Karpas-422 (cell line): ENCODE measurements at places on chromosomes 7 and 10. TPM values are rescaled to one million over a fixed set of nuclear protein-coding genes. Genes with fewer than 3 reads are reported as not detected.
A peak's percentile ranks its signal among the peaks of the same experiment; 100 is the strongest.

DNA sequence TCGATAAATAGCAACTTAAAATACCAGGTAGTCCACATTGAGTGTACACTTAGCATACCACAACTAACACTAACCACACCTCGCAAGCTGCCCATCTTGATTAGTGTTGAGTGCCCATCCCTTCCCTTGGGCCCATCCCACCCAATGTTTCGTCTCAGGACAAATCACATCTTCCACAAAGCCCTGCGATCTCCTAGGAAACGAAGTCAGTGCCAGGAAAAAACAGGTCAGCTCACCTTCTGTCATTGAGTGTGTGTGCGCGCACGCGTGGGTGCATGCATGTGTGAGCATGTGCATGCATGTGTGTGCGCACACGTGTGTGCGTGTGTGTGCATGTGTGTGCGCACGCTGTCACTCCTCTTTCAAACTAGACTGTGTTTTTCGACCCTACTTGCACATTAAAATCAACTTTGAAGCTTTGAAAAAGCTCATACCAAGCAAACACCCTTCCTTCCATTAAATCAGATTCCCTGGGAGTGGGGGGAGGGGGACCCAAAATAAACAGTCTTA, 48.8 kb upstream of the OPALIN start:
- DNase-seq: no peak
- no peaks in the 10 kb centered on the region for H3K27me3 ChIP-seq
- H3K27ac ChIP-seq: no peak overlapping the region
- H3K4me1 ChIP-seq: no peaks in the 10 kb centered on the region
- H3K36me3 ChIP-seq: no peaks in the 10 kb centered on the region
- no peak overlapping the region for H3K4me3 ChIP-seq

DNA sequence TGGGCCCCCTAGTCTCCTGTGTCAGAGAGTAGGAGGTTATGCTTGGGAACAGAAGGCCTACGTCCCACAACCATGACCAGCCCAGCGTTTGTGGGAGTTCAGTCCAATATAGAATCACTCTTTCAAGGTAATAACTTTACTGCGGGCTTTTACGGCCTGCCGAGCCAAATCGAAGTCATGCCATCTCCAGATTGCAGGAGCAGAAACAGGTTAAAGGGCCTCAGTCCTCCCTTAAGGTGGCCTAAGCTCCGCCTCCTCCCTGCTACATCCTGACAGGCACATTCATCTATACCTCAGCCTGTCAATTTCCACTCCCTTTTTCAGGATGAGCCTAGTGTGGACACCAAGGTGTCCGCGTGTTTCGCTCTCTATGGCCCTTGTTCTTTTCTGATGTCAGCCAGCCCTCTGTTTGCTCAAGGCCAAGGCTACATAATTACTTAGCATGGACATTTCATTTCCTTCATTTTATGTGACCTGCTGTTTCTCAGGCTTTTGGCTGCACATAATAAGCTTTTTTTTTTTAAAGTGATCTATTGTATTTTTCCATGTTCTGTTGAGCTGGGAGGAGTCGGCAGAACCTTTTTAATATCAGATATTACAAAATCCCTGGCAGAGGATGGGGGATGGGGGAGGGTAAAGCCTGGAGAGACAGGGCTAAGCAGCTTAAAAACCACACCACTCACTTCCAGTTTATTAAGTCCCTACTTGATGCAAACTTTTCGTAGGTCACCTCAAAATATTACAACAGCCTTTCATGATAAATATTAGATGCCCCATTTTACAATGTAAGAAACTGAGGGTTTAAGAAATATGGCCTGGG, 84.6 kb downstream of the CACNB2 start:
- H3K27ac ChIP-seq: no peak overlapping the region
- H3K4me3 ChIP-seq: no peak overlapping the region
- H3K27me3 ChIP-seq: no peaks in the 10 kb centered on the region
- no peaks in the 10 kb centered on the region for H3K36me3 ChIP-seq

- H3K27me3 ChIP-seq: no peaks in the 10 kb centered on the region
- no peak overlapping the region for H3K27ac ChIP-seq
- no peak for DNase-seq
- no peak overlapping the region for H3K4me3 ChIP-seq
- peaks cover 12% of the 10 kb centered on the region for H3K36me3 ChIP-seq
- no peaks in the 10 kb centered on the region for H3K4me1 ChIP-seq
Observed at GRCh38 chr10:18527687-18528086, 123.7 kb downstream of the NSUN6 start.

- no peaks in the 10 kb centered on the region for H3K4me1 ChIP-seq
- H3K36me3 ChIP-seq: no peaks in the 10 kb centered on the region
- no peak for DNase-seq
- H3K4me3 ChIP-seq: no peak overlapping the region
Observed at GRCh38 chr10:21888959-21889358, 114.6 kb downstream of the DNAJC1 start.

Gene HECW1
- total RNA-seq: not detected in 2 replicates

Gene EBLN1
- not detected in 2 replicates for total RNA-seq

DNA sequence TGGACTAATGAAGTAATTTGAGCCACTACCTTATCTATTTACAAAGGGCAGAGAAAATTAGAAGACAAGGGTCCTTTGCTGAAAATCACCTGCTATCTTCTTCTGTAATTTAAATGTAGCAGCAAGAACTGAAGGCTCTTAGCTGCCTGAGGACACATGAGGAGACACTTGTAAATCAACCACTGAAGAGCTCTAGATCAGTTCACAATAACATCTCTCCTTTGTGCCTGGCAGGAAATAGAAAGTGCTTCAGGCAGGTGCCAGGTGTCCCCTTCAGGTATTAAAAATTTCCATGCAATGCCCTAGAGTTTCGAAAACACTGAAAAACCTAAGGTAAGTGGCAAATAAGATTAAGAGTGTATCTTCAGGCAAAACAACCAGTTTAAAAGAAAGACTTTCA, 474.6 kb downstream of the GRM8 start:
- no peak overlapping the region for H3K4me3 ChIP-seq
- no peaks in the 10 kb centered on the region for H3K4me1 ChIP-seq
- no peak overlapping the region for H3K27ac ChIP-seq
- peak; percentile 14 for DNase-seq
- no peaks in the 10 kb centered on the region for H3K27me3 ChIP-seq
- no peaks in the 10 kb centered on the region for H3K36me3 ChIP-seq

Gene AMPH
- total RNA-seq: not detected in 2 replicates
